ENCODE measurements at places on chromosomes 11 and 22. TPM values are rescaled to one million over a fixed set of nuclear protein-coding genes. Genes with fewer than 3 reads are reported as not detected.

Gene CSRP3
- total RNA-seq = not detected

Gene OR4C11
- total RNA-seq = not detected

DNA sequence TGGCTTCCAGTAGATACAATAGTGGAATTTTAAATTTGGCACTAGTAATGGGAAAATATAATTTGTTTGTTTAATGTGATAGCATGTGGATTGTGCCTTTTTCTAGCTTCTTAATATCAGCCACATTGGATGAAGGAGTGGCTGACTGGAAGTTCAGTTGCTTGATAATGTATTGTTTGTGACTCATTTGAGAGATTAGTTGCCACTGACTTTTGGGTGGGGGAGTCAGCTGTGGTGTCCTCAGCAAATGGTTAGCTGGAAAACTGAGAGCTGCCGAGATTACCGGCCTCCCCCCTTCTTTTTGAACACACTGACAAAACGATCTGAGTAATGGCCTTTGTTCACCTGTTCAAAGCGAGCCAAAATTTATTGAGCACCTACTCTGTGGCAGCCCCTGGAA lies 5.5 kb downstream of the JAM3 start:
- DNase-seq = no peak
- H3K27ac ChIP-seq = no peak overlapping the region
- peaks cover 11% of the 10 kb centered on the region for H3K4me1 ChIP-seq
- no peaks in the 10 kb centered on the region for H3K36me3 ChIP-seq

DNA sequence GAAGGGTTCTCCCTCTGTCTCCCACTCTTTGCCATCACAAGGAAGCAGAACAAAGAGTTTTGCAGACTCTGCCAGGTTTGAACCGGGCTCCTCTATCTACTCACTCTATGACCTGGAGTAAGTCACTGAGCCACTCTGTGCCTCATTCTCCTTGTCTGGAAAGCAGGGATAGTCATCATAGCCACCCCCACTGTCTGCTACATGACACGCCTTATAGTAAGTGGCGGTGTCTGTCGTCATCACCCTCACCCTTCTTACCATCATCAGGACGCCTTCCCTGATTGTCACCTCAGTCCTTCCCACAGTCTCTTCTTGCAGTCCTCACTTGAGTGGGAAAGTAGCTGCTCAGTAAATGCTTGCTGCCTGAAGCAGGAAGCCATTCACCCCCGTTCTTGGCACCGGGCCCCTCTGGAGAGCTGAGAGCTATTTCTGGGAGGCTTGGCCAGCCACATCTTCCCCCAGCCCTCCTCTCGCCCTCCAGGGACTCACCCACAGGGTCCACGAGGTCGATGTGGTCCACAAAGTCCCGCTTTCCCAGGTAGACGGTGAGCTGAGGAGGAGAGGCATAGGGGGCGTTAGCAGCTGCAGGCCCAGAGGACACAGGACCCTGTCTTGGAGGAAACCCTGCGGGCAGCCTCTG lies 46.4 kb downstream of the TPBGL start:
- no peaks in the 10 kb centered on the region for H3K27me3 ChIP-seq
- no peak for DNase-seq
- H3K36me3 ChIP-seq = no peaks in the 10 kb centered on the region

DNA sequence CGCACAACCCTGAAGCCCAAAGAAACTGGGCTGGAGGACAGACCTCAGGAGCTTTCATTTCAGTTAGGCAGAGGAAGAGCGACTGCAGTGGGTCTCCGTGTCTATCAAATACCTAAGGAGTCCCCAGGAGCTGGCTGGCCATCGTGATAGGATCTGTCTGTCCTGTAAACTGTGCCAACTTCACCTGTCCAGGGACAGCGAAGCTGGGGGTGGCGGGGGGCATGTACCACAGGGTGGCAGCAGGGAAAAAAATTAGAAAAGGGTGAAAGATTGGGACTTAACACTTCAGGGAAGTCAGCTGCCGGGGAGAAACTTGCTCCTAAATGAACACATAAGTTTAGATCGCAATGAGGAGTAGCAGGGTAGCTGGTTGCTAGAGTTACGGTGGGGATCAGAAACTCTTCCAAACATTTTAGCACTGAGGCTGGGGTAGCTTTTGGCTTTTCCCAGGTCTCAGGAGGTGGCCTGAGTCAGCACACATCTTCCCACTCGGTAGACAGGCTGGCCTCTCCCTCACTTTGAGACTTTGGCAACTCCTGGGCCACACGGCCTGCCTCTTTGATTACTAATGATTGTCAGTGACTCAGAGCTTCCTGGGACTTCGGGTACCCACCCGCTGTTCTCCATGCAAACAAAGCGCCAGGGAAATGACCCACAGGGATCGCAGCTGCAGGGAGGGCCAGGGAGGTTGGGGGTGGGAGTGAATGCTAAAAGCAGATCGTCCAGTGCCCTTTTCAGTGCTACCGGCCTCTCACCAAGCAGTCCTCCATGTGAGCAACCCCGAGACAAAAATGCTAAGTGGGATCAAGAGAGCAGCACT lies 2.9 kb upstream of the MTFP1 start:
- H3K27ac ChIP-seq = peak overlapping the region; percentile 95
- peak overlapping the region; percentile 90 for H3K4me3 ChIP-seq
- no peaks in the 10 kb centered on the region for H3K27me3 ChIP-seq
- peaks cover 30% of the 10 kb centered on the region for H3K36me3 ChIP-seq
- H3K4me1 ChIP-seq = peaks cover 58% of the 10 kb centered on the region
- peak; percentile 68 for DNase-seq
